ENCODE measurements at places on chromosomes 3 and 15.

- no peak for DNase-seq
Measured at GRCh38 chr3:22045882-22046281, 294.9 kb upstream of the ZNF385D start.

- no peak for DNase-seq
Measured at GRCh38 chr3:21991061-21991460, 240.1 kb upstream of the ZNF385D start.

DNA sequence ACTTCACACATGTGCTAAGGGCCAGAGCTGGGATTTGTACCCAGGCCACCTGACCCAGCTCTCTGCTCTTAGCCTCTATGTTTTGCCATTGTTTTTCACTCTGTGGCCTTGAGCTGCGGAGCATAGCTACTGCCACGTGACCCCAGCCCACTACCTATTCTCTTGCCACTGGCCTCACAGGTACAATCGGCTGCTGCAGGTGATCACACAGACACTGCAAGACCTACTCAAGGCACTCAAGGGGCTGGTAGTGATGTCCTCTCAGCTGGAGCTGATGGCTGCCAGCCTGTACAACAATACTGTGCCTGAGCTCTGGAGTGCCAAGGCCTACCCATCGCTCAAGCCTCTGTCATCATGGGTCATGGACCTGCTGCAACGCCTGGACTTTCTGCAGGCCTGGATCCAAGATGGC is 46.2 kb downstream of the SEMA3G start:
- no peak for DNase-seq

- no peak for DNase-seq
Measured at GRCh38 chr3:71784914-71785531, at the start of gene PROK2. PROK2 (minus strand) TSS chr3:71785148; CDS start chr3:71785052, 96 bp downstream.

DNA sequence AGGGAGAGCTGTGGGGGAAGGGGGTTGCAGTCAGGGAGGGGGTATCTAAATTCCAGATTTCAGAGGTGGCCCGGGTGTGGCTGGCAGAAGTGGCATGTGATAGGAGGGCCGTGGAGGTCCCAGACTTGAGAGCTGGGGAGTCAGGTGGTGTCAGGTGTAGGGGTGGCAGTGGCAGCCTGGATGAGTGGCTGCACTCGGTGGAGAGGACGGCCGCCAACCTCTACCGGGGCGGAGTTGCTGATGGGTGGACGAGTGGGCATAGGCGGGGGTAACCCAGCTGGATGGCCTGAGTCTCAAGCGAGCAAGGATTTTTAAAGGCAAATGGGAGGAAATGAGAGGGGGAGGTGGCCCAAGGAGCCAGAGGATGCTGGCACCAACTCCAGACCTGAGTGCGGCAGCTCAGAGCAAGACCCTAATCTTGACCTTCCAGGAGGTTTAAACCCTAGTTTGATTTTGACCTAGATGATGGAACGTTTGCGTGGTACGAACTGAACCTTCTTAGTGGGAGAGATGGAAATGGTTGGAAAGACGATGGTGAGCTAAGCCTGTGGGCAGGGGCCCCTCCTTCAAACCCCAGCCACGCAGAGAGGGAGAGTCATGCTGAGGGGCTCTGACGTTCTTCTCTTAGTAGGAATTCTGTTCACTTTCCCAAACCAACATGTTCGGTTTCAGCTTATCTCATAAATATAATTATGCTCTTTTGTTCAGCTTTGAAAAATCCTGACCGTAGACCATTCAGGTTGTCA is 8.0 kb downstream of the TRAK1 start:
- DNase-seq, result no peak

GRCh38 chr15:94749811-94750617 is 518.7 kb downstream of the MCTP2 start:
- no peak for DNase-seq

GRCh38 chr15:40743921-40744814 is 10.9 kb downstream of the RMDN3 start:
- no peak for DNase-seq

DNA sequence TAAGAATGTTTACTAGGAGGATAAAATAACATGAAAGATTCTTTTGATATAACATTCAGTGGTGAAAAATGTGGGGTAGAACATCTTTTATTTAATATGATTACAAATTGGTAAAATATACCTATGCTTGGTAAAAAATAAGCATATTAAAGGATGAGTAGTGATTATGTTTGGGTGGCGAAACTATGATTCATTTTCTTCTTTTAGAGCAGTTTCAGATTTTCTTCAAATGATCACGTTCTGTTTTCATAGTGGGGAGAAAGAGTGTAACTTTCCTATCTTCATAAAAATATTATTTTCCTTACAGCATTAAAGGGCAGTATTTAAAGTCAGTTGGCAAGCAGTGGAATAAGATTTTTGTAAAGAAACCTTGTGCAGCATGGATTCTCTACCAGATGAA is 15.5 kb downstream of the DZIP3 start:
- no peak for DNase-seq

GRCh38 chr15:90643301-90643632 is 73.9 kb upstream of the BLM start:
- no peak for DNase-seq

- DNase-seq, result no peak
Measured at GRCh38 chr3:69901802-69902201, 97.7 kb upstream of the SAMMSON start.

GRCh38 chr15:35271371-35272043 is 186.4 kb upstream of the NANOGP8 start:
- DNase-seq, result no peak

GRCh38 chr15:28989239-28989830 is 103.6 kb downstream of the APBA2 start:
- no peak for DNase-seq

DNA sequence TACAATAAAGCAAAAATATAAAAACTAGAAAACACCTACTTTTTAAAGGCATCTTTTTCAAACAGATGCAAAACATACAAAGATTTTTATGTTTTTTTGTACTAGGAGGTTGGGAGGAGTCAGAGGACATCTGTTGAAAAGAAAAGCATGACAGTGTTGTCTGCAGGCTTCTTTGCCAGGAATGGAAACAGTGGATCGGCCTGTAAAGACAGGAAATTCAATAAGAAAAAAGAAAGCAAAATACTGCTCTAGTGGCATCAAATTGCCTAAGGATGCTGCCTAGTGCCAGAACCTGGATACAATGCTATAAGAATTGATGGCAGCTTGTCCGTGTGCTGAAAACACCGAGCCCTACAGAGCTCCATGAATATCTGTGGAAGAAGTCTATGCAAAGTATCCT is 69.9 kb downstream of the TBC1D5 start:
- DNase-seq, result no peak

- DNase-seq, result no peak
Measured at GRCh38 chr3:159837725-159838124, 150.9 kb upstream of the IL12A start.

- DNase-seq, result peak; percentile 40
Measured at GRCh38 chr3:43181202-43181821, 75.4 kb upstream of the POMGNT2 start.

- DNase-seq, result no peak
Measured at GRCh38 chr3:8529181-8529637, 27.6 kb downstream of the LMCD1 start.

DNA sequence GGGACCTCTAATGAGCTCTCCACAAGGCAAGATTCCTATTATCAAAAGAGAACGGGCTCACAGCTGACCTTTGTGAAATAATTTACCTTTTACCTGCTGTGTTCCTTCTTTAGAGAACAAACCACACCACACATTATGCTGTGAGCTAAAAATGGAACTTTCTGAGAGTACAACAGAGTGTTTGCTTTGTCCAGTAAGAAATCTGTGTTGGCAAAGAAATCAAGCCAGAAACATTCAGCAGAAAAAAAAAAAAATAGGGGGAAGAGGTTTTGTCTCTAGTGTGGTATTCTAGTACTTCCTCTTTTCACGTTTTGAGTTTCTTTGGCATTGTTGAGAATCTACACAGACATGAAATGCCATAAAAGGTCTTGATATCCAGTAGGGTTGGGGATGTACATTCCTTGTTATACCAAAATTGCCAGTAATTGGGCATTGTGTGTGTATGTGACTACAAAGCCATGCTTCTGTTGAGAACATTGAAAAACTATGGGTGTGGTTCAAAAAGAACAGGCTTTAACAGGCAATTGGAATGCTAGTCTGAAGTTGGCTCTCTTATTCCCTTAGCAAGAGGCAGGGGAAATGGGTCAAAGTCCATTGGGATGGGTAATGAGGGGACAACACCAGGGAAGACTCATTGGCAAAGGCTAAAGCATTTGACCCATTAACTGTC is 273.5 kb downstream of the NEK10 start:
- DNase-seq, result no peak

- DNase-seq, result no peak
Measured at GRCh38 chr15:72202801-72203506, 5.4 kb upstream of the GRAMD2A start.

- no peak for DNase-seq
Measured at GRCh38 chr3:98890181-98890835, 11.2 kb downstream of the DCBLD2 start.

DNA sequence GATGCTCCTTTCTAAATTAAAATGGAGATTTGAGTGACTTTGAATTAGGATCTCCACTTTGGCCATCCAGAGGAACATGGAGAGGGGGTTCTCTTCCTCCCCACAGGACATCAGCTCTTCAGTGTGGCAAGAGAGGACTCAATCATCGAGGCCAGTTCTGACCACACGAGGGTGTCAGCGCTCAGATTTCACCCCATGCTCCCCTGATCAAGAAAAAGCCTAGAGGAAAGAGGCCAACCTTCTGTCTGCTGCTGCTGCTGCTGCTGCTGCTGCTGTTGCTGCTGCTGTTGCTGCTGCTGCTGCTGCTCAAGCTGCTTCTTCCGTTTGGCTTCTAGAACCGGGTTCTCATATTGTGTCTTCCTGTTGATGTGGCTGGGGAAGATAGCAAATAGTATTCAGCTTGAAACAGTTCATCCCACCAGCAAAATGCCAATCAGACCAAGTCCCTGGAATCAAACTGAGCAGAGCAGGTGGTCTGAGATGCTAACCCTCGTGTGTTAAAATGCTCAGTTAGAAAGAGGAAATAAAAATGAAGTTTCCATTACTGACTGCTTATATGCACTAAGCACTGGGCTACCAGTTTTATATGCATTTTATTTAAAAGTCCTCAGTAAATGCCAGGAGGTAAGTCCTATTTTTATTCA is 599.0 kb downstream of the MAGI1 start:
- DNase-seq, result peak; percentile 39

DNA sequence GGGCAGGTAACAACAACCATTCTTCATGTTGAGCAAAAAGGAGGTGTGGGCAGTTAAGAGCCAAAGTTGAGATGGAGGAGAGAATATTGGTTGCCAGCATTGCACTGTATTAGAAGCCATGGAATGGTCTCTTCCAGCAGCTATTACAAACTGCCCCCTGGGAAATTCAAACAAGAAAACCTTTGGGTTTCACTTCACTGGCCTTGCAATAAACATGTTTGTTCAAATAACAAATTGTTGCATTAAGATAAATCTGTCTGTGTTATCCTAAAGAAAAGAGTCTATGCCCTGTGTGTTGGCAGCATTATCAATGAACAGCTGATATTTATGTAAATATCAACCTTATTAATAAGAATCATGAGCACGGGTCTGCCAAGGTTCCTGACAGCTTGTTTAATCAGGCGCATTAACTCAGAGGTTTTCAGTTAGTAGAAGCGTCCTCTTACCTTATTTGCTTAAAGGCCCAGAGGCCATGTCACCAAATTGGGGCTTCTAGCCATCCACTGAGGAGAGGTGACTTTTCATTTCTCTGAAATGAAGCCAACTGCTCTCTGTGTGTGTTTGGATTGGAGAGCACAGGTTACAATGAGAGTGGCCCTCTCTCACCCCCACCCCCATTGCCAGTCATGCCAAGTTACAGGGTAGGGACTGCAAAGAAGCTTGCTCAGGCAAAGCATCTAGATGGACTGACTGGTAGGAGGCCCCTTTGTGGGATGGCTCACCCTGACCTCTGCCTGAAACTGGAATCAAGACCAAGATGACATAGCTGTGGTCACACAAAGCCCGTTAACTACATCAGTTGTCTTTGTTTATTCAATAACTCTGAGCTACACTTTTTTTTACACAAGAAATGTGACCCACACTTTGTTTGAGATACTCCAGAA is 10.5 kb downstream of the FILIP1L start:
- peak; percentile 47 for DNase-seq

GRCh38 chr3:113698213-113698742 is 1.8 kb upstream of the USF3 start:
- no peak for DNase-seq

DNA sequence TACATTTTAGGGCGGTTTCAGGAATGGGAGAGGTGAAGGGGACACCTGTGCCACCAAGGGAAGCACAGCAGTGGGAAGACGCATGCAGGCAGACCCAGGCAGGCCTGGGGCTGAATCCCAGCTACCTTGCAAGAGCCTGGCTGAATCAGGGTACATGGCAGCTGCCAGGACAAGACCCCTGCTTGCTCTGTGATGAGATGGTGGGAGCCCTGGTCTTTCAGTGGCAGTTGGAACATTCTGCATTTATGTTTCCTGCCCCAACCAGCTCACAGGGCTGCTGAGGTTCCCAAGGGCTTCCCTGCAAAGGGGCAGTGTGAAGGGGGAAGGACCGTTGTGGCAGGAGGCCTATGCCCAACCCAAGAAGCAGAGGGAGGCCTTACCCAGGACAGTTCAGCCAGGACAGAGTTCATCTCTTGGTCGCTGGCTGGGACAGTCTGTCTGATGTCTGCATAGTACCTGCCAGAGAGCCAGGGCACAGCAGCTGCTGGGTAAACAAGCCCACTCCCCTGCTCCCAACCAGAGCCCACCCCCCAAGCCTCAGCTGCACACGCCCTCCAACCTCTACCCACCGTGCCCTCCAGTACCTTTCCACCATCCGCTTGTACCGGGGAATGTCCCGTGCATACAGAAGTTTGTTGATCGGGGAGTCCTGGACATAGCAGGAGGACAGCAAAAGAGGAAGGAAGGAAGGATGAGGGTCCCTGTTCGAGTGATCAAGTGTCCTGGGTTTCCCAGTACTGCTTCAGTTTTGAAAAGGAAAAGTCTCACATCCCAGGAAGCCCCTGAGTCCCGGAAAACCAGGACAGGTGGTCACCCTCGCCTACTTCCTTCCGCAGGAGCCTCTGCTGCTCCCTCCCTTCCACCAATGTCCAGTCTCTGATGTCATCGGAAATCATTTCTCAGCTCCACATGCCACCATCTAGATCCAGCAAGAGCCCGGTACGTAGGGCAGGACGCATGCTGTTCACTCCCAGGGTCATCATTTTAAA is 23.1 kb downstream of the PLXNB1 start:
- no peak for DNase-seq

DNA sequence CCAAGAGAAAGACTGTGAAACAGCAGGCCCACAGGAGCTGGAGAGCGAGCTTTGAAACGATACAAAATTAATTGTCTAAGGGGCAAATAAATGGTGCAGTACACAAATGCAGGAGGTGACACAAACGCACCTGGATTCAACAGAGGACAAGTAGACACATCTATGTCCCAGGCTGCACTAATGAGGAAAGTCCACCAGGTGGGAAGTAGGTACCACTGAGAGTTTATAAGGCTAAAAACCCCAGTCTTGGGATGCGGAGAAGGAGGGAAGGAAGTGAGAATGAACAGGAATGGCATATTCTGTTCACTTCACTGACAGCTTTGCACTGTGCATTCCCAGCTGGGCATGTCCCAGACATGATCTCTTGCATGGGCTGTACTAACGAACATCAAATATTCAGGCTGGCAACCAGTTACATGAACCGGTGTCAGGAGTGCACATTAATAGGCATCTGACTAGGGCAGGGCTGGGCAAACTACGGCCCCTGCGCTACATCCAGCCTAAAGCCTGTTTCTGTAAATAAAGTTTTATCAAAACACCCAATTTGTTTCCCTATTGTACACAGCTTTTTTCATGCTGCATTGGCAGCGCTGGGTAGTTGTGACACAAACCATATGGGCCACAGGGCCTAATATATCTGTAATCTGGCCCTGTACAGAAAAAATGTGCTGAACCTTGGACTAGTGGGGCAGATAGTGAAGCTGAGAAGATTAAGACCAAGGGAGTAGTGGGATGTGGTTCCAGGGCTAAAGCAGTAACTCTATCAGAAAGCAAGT is 107.0 kb downstream of the IGF2BP2 start:
- DNase-seq, result no peak

Measured in urothelium cell line (cell line).